Neuronal stem cell (in vitro differentiated cells): ENCODE measurements at places on chromosomes 6 and 20.

- DNase-seq = no peak
- H3K4me3 ChIP-seq = no peak overlapping the region
- H3K4me1 ChIP-seq = no peaks in the 10 kb centered on the region
- no peaks in the 10 kb centered on the region for H3K36me3 ChIP-seq
- no peaks in the 10 kb centered on the region for H3K27me3 ChIP-seq
- H3K27ac ChIP-seq = no peak overlapping the region
Measured at GRCh38 chr6:54071821-54072340, 39.4 kb upstream of the MLIP start.

- H3K27me3 ChIP-seq = no peaks in the 10 kb centered on the region
- no peak for DNase-seq
- H3K27ac ChIP-seq = no peak overlapping the region
- H3K4me1 ChIP-seq = no peaks in the 10 kb centered on the region
- peak overlapping the region; percentile 47 for H3K4me3 ChIP-seq
- no peaks in the 10 kb centered on the region for H3K36me3 ChIP-seq
Measured at GRCh38 chr6:106227612-106228507, 97.7 kb downstream of the ATG5 start.

DNA sequence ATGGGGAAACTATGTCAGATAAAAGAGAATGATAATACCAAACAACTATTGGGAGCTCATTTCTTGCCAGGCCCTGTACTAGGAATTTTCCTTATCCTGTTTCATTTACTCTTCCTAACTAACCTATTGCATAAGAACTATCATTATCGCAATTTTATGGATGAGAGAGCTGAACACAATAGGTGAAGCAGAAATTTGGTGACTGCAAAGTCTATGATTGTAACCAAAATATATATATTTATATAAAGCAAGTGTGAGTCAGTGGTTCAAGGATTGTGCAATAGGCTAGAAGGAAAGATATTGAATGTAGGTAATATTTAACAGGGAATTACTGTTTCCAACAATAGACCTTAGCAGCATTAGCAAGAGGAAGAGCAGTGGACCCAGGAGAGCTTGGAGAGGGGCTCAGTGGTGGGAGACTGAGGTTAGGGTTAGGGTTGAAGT lies 181.1 kb upstream of the TENT5A start:
- H3K27me3 ChIP-seq = no peaks in the 10 kb centered on the region
- H3K4me3 ChIP-seq = no peak overlapping the region
- H3K4me1 ChIP-seq = no peaks in the 10 kb centered on the region
- no peak for DNase-seq

DNA sequence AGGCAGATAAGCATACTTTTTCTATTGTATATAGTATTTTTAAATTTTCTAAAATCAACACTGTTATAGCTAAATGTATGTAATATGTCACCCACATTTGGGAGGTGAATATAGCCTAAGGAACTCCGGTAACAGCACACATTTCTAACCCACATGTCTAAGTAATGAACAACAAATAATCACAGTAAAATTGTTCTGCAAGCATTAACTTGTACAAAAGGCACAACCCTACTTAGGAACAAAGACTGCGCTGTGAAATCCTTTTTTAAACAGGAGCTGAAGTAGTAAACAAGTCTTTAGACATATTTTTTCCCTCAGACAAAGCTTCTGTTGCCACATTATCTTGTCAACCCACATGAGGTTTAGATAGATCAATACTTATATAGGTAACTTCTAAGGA lies 872.4 kb upstream of the SLC35B3 start:
- no peaks in the 10 kb centered on the region for H3K4me1 ChIP-seq
- H3K36me3 ChIP-seq = no peaks in the 10 kb centered on the region
- H3K4me3 ChIP-seq = no peak overlapping the region
- H3K27me3 ChIP-seq = no peaks in the 10 kb centered on the region
- no peak for DNase-seq

DNA sequence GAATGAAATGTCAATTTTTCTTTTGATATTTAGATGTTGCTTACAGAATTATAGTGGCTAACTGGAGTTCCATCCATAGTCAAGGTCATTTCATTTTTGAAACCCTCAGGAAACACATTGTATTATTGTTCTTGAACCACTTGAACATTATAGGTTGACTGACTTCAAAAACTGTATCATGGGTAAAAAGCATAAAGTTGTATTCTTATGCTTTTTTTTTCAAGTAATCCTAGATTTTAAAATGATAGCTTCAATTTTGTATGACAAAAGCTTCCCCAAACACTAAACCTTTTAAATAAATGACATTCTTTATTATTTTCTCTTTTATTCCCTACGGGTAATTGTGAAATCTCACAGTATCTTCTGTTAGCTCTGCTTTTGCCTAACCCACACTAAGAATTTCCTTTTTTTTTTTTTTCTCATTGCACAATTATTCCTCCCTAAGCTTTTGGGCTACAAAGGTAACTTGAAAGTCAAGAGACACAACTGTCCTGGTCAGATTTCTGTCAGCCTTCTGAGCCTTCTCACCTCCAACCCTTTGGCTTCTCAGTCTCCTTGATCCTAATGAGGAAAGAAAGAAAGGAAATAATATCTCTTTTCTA lies 36.9 kb upstream of the LAMA4 start:
- no peak overlapping the region for H3K27ac ChIP-seq
- H3K36me3 ChIP-seq = no peaks in the 10 kb centered on the region
- no peak overlapping the region for H3K4me3 ChIP-seq
- peaks cover 8% of the 10 kb centered on the region for H3K4me1 ChIP-seq
- H3K27me3 ChIP-seq = no peaks in the 10 kb centered on the region
- DNase-seq = no peak

- no peaks in the 10 kb centered on the region for H3K4me1 ChIP-seq
- H3K27ac ChIP-seq = no peak overlapping the region
- H3K27me3 ChIP-seq = no peaks in the 10 kb centered on the region
- H3K36me3 ChIP-seq = no peaks in the 10 kb centered on the region
- DNase-seq = no peak
- no peak overlapping the region for H3K4me3 ChIP-seq
Measured at GRCh38 chr6:56437171-56437900, 190.0 kb upstream of the COL21A1 start.

DNA sequence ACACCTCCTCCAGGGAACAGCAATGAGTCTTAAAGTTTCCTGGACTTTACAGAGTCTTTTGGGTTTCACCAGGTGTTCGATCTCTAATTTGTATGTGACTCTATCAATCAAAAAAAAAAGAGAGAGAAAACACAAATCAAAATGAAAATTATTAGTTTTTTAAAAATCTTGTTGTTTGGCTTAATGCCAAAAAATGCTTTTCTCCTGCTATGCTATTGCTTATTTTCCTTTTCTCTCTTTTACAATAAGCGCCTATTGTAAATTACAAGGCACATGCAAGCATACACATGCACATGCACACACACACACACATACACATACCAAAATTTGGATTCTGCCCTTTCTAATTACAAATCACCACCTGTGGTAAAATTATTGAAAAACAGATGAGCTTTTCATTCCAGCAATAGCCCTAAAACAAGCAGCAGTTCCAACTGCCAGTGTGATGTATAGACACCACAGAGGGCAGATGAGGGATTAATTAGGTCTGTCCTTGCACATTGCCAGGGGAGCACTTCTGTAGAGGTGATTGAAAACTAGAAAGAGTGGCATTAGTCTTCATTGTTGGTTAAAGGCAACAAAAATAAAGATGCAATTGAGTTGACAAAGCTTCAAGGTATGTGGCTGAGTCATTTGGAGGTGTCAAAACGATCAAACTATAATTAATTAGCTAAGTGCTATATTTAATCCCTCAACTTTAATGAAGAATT lies 631.7 kb downstream of the TFAP2B start:
- no peaks in the 10 kb centered on the region for H3K27me3 ChIP-seq
- peaks cover 5% of the 10 kb centered on the region for H3K4me1 ChIP-seq
- no peaks in the 10 kb centered on the region for H3K36me3 ChIP-seq
- no peak overlapping the region for H3K27ac ChIP-seq
- DNase-seq = no peak
- no peak overlapping the region for H3K4me3 ChIP-seq
